ENCODE measurements at places on chromosomes 1 and 21.

GRCh38 chr1:206814716-206815341 is 42.5 kb upstream of the IL10 start:
- DNase-seq, result no peak

DNA sequence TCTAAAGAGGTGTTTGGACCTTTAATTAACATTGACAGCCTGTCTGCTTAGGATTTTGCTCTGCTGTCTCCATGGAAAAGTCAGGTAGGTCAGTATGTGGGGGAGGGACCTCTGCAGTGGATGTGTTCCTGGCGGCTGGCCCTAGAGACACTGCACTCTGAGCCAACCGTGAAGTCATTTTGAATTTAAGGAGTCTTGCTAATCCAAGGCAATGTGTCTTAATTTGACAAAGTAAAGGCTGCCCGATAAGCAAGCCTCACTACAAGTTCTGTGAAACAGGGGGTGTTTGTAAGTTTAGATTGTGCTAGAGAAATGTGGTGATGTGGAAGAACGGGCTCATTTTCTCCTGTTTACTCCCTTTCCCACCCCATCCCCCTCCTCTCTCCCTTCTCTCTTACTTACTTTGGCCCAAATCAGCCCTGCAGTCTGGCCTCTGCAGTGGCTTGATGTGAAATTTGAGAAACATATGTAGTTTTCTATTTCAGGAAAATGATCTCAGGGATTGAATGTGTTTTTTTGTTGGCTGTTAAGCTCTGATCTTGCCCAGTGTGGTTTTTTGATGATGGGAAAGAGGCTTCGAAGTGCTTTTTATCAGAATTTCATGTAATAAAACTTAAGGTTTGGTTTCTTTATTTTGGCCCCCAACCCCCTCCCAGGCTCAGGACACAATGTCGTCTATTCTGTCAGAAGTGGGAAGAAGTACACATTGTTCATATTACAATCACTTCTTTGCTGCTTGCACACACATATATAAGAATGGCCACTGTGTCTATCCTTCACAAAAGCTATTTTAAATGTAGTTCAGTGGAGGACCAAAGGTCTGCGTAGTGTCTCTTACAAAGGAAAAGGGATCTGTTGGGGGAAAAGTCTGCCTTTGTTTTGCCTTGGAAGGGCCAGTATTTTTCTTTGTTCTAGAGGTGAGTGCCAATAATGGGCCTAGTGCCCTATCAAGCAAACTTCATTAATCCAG is 96.6 kb downstream of the FGGY start:
- DNase-seq, result no peak

DNA sequence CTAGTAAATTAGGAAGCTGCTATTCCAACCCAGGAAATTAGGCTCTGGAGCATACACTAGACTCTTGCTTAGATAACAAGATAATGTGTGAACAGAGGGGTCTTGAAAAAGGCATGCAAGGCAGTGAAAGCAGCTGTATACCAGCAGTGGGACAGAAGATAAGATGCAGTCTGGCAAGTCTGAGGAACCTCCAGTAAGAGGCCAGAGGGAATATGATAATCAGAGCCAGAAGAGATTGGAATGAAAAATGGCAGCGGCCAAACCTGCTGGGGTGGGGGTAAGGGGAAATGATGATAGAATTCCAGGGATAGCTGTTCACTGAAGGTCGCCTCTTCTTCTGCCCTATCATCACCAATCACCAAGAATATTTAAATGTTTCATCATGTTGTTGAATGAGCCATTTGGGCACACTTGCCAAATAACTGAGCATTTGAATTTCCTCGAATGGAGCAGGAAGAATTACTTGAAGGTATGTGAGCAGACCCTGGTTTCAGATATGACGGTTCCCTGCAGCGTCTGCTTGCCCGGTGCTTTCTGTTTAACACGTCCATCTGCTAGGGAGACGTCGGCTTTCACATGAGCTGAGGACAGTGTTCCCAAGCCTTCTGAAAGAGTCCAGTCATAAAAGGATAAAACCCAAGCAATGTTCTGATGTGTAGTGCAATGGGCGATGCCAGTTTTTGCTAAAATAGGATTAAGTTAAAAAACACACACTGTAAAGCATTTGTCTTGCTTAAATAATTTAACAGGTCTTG is 173.3 kb downstream of the RWDD3 start:
- DNase-seq, result no peak

DNA sequence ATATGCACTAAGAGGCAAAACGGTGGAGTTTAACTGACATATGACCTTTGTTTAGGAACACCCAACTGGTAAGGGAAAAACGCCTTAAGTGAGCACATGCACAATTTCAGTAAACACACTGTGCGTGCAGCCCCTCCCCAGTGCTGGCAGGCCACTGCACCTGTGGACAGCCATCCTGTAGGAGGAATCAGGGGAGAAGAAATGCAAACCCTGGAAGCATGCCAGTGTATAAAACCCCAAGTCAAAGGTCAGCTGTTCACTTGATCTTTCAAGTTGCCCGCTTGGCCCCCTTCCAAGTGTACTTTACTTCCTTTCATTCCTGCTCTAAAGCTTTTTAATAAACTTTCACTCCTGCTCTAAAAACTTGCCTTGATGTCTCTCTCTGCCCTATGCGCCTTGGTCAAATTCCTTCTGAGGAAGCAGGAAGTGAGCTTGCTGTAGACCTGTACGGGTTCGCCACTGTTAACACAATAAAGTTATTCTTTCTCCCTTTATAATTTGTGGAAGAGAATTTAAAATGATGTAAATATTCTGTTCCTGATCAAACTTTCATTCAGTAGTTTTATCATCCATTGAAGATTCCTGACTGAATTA is 31.8 kb downstream of the USP25 start:
- DNase-seq, result no peak

DNA sequence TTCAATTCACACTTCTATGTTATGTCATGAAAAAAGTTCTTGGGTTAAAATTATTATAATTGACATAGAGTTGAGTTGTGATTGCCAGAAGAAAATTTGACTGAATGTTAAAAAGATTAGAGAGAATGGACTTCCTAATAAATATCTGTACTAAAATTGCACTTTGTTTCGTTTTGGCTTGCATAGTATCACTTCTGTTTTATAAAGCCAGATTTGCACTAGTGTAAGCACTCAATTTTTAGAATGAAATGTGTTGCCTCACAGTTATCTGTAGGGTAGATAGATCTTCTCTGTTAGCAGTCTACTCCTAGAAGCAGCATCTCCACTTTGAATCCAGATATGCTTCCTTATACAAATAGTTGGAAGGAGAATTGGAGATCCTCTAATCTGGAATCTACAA is 95.2 kb upstream of the MPC2 start:
- no peak for DNase-seq

DNA sequence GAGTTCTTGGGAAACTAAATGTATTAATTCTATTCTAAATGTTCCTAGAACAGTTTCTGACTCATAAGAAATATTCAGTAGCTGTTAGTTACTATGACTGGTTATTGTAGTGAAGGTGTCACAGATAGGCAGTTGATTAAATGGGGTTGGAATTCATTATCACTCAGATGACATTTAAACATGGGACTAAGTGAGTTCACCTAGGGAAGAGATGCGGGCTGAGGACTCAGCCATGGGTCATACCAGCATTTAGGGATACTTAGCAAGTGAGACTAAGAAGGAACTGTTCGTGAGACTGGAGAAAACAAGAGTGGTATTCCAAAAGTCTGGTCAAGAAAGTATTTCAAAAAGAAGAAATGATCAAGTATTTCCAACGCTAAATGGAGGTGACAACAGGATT is 125.1 kb upstream of the ADGRL4 start:
- no peak for DNase-seq

DNA sequence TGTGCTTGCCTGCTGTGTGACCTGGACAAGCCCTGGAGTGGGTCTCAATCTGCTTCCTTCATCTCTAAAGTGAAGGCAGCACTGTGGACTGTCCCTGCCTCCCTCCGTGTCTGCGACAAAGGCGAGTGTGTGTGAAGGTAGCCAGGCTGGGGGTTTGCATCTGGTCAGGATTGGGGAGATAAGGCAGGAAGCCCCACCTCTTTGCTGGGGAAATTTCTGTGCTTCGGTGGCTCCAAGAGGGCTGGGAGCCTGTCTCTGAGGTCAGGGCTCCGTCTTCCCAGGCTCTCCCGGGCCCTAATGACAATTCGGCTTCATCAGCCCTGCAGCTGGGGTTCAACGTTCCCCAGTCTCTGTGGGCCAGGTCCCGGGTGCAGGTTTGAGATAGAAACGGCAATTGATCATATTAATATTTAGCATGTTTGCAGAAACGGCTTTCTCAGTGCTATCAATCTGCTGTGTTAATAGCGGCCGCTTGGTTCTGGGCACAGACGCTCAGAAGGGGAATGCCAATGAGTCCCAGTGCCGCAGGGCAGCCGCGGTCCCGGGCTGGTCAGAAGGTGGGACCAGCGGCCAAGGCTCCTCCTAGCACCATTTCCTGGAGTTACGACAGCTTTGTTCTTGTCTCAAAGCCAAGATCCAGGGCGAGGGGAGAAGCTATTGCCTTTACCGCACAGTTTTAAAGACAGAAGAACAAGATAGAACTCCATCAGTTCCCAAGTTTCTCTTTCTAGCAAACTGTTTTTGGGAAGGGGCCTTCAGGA is 105.7 kb downstream of the PRDM16 start:
- DNase-seq, result no peak

All from omental fat pad (tissue), 4 donors.